ENCODE measurements at places on chromosomes 1 and 21. TPM values are rescaled to one million over a fixed set of nuclear protein-coding genes. Genes with fewer than 3 reads are reported as not detected.

The C4BPA gene
- total RNA-seq = not detected

The PRCC gene
- 19.0 TPM for total RNA-seq

The F13B gene
- not detected for total RNA-seq

The KIFAP3 gene
- total RNA-seq = 22.5 TPM

The NPPB gene
- 4.7 TPM for total RNA-seq

The CYP4A22 gene
- not detected for total RNA-seq

The CD1E gene
- total RNA-seq = not detected

The CC2D1B gene
- total RNA-seq = 36.4 TPM

GRCh38 chr1:119097380-119097779 lies 43.1 kb downstream of the WARS2 start:
- peak; percentile 67 for DNase-seq

DNA sequence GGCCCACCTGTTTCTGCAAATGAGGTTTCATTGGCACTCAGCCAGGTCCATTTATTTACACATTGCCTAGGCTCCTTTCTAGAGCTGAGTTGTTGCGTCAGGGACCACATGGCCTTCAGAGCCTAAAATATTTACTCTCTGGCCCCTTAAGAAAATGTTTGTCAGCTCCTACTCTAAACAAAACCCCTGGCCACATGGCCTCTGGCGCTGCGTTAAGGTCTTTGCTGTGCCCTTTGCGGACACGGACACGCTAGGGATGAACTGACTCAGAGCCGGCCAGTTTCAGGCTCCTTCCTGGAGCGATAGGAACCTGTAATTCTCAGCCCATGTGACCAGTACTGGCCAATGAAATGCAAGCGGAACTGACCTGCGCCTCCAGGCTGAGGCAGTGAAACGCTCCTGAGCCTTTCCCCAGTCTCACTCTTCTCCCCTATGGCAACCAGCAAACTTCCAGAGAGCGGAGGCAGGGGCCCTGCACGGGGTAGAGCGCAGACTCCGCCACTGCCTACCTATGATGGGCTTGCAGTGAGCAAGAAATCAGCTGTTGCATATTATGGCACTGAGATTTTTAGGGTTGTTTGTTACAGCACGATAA lies 160.3 kb downstream of the ETS2 start:
- peak; percentile 98 for DNase-seq

GRCh38 chr21:25988738-25989137 lies 181.8 kb downstream of the APP start:
- no peak for DNase-seq

DNA sequence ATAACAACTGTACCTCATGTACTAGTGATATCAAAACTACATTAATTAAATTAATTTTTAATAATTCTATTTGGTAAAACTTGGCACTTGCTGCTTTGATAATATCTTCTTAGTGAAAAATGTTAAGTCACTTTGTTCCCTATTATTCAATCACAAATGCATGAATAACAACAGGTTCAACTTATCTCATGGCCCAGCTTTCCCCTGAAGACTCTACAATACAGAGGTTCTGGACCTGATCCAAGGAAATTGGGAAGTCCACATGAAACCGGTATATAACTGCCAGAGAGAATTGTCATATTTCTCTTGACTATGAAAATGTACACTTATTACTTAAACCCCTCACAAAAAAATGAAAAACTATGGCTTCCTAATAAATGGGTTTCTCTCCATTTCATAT lies 33.9 kb upstream of the PTPRC start:
- no peak for DNase-seq

DNA sequence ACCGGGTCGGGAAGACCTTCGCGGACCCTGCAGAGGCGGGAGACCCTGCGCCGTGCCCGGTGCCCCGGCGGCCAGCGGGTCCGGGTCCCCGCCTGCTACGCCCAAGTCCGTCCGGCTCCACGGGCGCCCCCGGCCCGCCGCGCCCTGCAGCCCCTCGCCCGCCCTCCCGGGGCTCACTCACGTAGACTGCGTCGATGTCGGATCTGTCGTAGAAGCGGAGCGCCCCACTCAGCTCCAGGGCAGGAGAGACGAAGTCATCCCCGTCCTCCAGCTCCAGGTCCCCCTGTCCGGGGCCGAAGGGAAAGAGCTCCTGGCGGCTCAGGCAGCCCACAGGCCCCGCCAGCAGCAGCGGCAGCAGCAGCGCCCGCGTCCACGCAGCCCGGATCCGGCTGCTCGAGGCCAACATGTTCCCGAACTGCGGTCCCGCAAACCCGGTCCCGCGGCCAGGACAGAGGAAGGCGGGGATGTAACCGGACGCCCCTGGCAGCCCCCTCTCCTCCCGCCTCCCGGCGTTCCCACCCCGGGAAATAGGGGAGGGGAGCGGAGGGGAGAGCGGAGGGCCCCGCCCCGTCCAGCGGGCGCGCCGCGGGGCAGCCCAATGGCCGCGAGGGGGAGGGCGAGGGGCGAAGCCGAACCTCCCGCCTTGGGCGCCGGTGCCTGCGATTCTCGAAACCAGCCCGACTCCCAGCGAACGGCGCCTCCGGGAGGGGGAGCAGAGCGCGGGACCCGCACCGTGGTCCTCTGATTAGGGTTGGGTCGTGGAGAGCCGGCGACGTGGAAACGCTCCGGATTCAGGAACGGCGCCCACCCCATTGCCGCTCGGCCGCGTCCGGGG lies at the start of gene NID1:
NID1 (minus strand) TSS at position 417 of the 835 bp plus-strand sequence; CDS start at position 406, 11 bp downstream.
- DNase-seq = peak; percentile 94

- peak; percentile 92 for DNase-seq
These were observed at the start of gene LYPLA2 for GRCh38 chr1:23790696-23791515. Gene LYPLA2 (plus strand): TSS chr1:23791145. CDS start chr1:23792683, 1,538 bp downstream.

DNA sequence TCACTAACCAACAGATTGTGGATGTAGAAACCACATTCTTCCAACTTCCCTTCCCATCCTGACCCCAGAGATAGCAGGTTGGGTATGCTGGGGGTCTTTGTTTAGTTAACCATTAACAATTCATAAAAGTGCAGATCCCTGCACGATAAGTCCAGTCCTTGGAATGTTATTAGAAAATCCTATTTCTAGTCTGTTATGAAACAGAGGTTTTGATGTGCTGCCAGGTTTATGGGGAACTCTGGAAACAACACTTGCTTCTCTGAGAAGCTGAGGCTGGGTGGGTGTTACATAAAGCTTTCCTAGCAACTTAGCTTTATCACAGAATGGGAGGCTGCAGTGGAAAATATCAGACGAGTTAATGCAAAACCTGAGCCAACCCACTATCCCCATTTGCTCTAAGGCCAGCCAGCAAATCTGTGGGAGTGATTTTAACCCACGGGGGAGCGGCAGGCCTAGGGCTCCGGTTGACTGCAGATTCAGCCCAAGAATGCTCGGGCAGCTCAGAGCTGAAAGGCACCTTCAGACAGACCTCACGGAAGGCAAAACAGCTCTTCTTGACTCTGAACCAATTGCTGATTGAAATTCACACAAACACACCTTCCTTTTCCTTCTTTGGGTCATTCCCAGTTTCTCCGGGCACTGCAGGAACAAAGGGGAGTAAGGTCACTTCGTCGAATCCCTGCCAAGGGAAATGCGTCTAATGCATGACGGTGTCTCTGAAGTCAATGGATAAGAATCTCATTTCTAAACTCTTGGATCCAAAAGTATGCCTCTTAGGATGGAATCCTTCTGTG lies 111.7 kb upstream of the IRF2BP2 start:
- peak; percentile 97 for DNase-seq

GRCh38 chr1:62621907-62622306 lies 24.6 kb downstream of the ANGPTL3 start:
- peak; percentile 93 for DNase-seq

DNA sequence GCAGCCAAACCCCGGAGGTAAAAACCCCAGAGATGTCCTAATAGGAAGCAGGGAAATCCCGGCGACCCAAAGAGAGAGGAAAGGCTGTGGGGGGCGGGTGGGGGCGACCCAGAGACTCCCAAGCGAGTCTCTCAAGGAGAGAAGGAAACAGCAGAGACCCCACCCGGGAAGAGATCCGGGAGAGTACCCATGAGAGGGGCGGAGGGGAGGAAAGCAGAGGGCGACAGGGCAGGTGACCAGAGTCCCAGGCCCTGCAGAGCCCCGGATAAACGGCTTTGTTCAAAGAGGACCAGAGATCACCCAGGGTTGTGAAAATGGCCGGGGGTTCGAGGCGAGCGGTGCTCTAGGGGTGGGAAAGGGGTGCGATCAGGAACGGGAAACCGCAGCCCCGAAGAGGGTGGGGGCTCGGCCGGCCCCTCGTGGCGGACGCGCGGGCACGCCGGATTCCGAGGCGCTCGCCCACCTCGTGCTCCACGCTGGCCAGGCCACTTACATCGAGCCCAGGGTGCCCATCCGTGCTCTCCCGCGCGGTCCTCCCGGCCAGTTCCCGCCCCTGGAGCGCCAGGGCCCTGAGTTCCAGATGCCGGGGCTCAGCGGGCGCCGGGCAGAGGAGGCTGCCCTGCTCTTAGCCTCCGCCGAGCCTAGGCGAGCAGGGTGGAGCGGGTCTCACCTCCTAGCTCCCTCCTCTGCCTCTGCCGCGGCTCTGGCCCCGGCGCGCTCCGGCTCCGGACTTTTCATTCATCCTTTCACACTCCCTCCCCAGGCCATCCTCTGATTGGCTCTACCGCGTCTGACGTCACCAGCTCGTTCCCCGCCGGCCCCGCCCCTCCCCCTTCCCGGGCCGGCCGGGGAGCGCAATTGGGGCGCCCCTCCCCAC lies 52.3 kb downstream of the RHBG start:
- peak; percentile 72 for DNase-seq
